ENCODE measurements at places on chromosomes 7 and 10. TPM values are rescaled to one million over a fixed set of nuclear protein-coding genes. Genes with fewer than 3 reads are reported as not detected.

SHH gene
- 0.38 TPM for total RNA-seq

LIPF gene
- not detected for total RNA-seq

AGBL3 gene
- total RNA-seq, result 1.3 TPM

RADIL gene
- 1.0 TPM for total RNA-seq

VIM gene
- total RNA-seq, result 5,000 TPM

FAM13C gene
- 0.66 TPM for total RNA-seq
